Memory B cell (primary cell): ENCODE measurements at places on chromosomes 5 and 9.
A peak's percentile ranks its signal among the peaks of the same experiment; 100 is the strongest.

DNA sequence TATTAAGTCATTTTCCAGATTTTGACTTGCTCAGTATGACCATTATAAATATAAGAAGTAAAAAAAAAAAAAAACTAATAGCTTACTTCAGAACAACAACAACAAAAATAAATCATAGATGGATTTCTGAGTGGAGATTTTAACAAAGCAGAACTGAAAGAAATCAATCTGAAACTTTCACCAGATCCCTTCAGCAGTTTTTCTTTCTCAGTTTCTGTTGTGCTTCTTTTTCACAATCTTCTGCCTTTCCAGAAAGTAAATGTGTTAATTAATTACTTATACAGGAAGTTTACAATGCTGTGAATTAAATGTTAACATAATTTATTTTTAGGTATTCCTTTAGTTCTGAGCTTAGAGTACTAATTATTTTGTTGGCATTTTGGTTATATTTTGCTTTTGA is 73.5 kb downstream of the CHSY3 start:
- H3K4me3 ChIP-seq, result no peak overlapping the region
- H3K27me3 ChIP-seq, result no peaks in the 10 kb centered on the region
- no peak overlapping the region for H3K27ac ChIP-seq
- no peak for DNase-seq

DNA sequence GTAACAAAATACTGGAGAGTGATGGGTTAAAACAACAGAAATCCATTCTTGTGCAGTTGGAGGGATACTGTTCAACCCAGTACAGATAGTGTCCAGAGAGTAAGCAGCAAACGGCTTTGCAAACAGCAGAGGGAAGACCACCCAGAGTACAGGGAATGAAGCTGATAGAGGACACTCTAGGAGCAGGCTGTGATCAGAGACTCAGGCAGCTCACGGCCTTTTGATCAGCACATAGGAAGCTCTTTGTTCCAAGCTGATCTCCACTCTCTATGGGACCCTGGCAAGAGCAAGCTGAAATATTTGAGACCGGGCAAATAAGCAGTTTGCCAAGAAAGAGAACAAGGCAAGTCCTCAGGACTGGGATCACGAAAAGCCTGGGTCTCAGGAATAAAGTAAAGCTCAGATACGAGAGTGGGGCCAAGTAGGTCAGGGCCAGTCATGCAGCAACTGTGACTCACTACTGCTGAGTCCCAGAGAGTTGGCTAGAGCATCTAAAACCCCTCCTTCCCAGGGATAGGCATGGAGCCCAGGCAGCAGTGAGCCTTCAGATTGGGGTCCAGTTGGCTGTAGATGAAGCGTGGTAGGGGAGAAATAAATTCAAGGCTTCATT is 52.4 kb downstream of the MELK start:
- H3K36me3 ChIP-seq, result no peaks in the 10 kb centered on the region
- DNase-seq, result no peak
- H3K4me1 ChIP-seq, result no peaks in the 10 kb centered on the region

GRCh38 chr5:35884191-35884769 is 27.6 kb downstream of the IL7R start:
- no peak overlapping the region for H3K27ac ChIP-seq
- no peaks in the 10 kb centered on the region for H3K4me1 ChIP-seq
- no peaks in the 10 kb centered on the region for H3K36me3 ChIP-seq
- H3K4me3 ChIP-seq, result no peak overlapping the region

GRCh38 chr5:94577466-94578245 is 40.7 kb downstream of the KIAA0825 start:
- peak; percentile 0 for DNase-seq
- no peaks in the 10 kb centered on the region for H3K36me3 ChIP-seq
- no peaks in the 10 kb centered on the region for H3K27me3 ChIP-seq
- H3K27ac ChIP-seq, result no peak overlapping the region
- peaks cover 8% of the 10 kb centered on the region for H3K4me1 ChIP-seq

DNA sequence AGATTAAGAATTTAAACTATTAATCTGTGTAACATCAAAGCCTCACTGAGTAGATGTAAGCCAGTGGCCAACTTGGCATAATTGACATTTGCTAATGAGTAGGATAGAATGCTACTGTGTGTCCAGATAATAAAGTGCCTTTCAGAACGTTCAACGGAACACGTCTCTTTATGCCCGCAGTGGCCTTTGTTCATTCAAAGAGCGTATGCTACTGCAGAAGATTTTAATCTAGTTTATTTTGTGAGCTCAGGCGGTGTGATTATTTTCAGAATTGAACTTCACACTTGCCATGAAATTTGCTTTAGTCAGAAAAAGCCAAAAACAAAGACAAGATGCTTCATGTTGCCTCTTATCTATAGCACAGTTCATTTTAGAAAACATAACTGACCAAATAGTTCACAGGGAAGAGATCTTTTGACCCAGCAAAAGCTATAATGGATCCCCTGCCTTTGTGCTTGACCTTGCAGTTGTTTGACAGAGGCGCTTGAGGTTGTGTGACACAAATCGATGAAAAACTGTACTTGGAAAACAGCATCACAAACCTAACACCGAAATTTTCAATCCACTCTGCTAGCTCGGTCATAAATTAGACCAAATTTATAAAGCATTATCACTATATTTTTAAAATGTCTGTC is 530.9 kb upstream of the TYRP1 start:
- DNase-seq, result no peak
- no peak overlapping the region for H3K27ac ChIP-seq
- no peaks in the 10 kb centered on the region for H3K36me3 ChIP-seq
- H3K4me1 ChIP-seq, result no peaks in the 10 kb centered on the region
- H3K4me3 ChIP-seq, result no peak overlapping the region
